ENCODE measurements at places on chromosomes 11 and 22. TPM values are rescaled to one million over a fixed set of nuclear protein-coding genes. Genes with fewer than 3 reads are reported as not detected.

GRCh38 chr11:34502949-34503348, 10.6 kb downstream of the ELF5 start:
- peak; percentile 11 for DNase-seq

DNA sequence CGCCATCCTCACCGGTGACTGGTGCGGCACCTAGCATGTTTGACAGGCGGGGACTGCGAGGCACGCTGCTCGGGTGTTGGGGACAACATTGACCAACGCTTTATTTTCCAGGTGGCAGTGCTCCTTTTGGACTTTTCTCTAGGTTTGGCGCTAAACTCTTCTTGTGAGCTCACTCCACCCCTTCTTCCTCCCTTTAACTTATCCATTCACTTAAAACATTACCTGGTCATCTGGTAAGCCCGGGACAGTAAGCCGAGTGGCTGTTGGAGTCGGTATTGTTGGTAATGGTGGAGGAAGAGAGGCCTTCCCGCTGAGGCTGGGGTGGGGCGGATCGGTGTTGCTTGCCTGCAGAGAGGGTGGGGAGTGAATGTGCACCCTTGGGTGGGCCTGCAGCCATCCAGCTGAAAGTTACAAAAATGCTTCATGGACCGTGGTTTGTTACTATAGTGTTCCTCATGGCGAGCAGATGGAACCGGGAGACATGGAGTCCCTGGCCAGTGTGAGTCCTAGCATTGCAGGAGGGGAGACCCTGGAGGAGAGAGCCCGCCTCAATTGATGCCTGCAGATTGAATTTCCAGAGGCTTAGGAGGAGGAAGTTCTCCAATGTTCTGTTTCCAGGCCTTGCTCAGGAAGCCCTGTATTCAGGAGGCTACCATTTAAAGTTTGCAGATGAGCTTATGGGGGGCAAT, 1.1 kb downstream of the NEAT1 start:
- no peak for DNase-seq

GRCh38 chr11:81673001-81673400, 1060.7 kb downstream of the FAM181B start:
- DNase-seq = peak; percentile 46

DNA sequence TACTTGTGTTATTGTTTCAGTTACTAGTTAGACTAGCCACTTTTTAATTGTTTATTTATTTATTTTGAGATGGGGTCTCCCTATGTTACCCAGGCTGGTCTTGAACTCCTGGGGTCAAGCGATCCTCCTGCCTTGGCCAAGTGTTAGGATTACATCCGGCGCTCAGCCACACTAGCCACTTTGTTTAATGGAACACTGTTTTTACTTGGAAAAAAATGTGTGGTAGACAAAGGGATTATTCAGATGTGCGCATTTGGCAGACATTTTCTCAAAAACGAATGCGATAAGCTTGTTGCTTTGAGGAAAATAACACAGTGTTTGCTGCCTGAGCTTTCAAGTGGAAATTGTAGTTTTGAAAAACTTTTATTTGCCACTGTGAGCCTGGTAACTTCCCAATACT, 51.0 kb downstream of the CTNND1 start:
- DNase-seq = no peak

DNA sequence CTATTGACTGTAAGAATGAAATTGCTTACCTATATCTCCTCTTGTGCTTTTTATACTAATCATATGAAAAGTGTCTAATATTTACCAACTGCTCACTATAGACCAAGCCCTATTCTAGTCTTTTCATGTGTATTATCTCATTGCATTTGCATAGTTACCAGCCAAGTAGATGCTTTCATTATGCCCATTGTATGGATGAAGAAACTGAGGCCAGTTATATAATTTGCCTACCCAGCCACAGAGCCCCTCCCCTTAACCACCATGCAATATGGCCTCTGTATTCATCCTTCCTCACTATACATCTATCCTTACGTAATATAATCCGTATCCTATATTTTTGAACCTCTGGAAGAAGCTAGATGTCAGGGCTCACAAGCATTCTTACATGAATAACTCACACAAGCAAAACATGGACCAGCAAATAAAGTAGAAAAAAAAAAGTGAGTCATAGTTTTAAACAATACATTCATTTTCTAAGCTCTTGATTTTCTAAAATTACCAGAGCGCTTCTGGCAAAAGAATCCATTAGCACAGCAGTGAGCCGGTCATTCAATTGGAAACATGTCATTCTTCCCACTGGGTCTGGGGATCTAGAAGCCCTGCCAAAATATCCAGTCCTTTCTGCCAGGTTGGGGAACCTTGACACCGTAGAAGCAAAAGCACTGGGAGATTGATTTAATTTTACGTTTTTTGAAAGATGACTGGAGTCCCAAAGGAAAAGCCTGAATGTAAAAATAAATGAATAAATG, 80.0 kb downstream of the C11orf91 start:
- peak; percentile 76 for DNase-seq

GRCh38 chr22:50276143-50276542, 6.0 kb upstream of the MAPK11 start:
- DNase-seq = no peak

GRCh38 chr11:113603277-113604059, 102.6 kb downstream of the TMPRSS5 start:
- peak; percentile 12 for DNase-seq

DNA sequence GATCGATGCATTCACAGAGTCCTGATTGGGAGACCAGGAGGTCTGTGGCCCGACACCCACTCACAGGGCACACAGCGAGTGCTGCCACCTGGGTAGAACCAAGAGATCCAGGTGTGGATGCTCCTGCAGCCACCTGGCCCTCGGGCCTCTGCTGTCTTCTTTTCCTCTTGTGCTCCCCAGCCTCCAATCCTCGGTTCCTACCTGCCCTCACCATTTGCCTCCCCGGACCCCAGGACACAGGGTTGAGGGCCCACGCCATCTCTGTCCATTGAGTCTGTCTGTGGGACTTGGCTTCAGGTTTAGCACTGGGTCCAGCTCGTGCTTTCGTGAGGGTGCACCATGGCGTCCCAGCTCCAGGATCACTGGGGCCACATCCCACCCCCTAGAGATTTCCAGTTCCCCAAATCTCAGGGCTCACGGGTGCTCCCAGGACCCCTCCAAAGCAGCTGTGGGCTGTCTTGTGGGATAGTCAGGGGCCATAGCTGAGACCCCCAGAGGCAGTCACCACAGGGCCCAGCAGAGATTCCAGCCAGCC, 591.1 kb downstream of the BRD1 start:
- no peak for DNase-seq

GRCh38 chr22:32830473-32830872, 29.0 kb downstream of the TIMP3 start:
- no peak for DNase-seq

DNA sequence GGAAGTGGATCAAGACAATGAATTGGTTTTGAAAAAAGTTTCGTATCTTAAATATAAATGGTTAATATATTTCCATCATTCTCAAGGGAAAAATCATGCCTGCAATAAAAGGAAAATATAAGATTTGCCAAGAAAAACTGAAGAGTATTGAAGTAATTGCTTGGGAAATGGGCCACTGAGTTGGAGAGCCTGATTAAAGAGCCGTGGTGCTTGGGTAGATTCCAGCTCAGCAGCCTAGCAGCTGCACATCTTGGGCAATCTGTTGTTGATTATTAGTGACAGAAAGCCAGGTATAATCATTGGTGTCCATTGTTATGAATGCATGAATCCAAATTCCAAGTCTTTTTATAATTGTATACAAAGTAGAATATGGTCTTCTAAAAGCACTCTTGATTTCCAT, 800.9 kb upstream of the CHORDC1 start:
- DNase-seq = no peak

- no peak for DNase-seq
Measured at GRCh38 chr11:88515002-88515401, 177.5 kb upstream of the CTSC start.

- DNase-seq = no peak
Measured at GRCh38 chr11:95426823-95427462, 195.9 kb upstream of the SESN3 start.

GRCh38 chr11:94281324-94281723, 23.1 kb upstream of the IZUMO1R start:
- DNase-seq = no peak

DNA sequence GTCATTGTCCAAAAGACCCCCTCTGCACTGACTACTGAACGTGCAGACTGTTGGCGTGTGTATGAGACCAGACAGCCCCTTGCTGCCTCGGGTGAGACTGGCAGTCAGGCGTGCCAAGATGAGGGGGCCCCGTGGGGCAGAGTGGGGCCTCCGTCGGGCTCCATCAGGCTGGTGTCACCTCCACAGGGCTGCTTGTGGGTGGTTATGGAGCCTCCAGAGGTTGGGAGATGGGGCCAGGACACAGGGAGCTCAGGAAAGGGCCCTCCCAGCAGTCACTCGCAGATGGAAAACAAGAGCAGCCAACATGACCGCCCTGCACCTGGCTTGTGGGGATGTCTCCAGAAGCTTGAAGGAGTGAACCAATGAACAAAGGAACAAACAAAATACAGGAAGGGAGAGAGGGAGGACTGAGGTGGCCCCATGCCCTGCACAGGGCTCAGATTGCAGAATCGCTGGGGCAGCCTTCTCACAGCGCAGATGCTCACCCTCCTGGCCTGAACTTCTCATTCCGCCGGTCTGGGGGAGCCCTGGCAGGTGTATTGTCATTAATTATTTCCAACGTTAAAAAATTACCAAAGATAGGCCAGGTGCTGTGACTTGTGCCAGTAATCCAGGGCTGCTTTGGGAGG, 5.5 kb upstream of the PHLDA2 start:
- DNase-seq = no peak

DNA sequence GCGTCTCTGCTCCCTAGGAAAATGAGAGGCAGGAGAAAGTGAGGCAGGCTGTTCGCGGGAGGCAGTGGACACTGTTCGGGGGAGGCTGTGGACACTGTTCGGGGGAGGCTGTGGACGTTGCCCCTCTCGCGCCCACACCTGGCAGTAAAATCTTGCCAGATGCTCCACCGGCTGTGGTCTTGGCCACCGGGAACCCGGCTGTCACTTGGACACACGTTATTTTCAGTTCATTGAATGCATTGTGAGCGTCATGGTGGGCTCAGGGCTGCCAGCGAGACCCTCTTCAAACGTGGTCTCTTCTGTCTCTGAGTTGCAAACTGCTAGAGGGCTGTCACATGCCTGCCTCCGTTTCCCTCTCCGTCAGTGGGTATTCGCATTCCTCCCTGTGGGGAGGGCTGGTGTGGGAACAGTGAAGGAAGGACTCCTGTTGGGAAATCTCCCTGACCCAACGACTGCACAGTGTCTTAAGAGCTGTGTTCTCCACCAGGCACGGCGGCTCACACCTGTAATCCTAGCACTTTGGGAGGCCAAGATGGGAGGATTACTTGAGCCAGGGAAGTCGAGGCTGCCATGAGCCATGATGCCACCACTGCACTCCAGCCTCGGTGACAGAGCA, 1.4 kb downstream of the PRR5 start:
- no peak for DNase-seq

DNA sequence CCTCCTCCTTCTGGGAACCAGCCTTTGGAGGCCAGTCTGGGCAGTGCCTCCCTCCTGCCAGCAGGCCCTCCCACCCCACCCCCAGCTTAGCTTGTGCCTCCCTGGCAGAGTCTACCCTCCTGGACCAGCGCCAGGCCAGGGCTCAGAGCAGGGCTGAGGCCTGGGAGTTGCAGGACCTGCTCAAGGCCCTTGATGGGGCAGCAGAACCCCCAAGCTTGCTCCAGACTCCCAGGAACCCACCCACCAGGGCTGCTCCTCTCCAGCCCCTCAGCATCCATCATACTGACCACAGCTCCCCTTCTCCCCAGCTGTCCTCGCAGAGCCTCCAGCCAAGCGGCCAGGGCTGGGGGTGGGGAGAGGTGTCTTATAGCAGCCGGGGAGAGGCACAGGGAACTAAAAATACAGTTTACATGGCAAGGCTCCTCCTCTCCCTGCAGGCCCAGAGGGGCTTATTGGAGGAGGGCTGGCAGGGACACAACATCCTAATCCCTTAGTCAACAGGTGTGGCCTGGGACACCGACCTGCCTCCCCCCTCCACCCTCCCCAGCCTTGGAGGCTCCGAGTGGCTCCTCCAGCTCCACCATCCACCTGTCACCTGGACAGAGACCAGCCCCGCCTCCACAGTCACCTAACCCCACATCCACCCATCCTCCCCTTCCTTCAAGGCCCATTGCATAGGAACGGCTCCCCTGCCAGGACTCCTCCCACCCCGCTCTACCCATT, 5.2 kb upstream of the MB start:
- DNase-seq = no peak

DNA sequence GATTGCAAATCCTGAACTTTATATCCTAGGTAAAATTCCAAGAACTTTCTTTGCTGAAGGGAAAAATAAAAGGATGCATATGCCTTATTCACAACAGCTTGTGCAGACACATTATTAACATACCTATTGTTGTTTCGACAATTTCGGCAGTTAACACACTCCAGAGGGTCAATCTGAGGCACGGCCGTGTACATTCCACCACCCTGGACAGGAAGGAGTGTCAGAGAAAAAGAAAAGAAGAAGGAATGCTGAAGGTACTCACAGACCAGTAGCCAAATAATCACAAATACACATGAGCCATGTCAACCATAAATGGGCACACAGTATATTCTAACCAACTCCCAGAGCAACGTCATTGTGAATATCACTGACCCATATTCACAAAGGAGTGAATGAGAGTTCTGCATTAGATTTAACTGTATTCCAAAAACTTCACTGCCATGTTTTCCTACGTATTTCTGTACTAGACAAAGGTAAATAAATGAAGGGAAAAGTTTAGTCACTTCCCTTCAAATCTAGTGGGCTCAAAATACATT, 32.4 kb downstream of the VSIG10L2 start:
- DNase-seq = no peak

GRCh38 chr11:45974806-45975205, 52.4 kb downstream of the LARGE2 start:
- no peak for DNase-seq

DNA sequence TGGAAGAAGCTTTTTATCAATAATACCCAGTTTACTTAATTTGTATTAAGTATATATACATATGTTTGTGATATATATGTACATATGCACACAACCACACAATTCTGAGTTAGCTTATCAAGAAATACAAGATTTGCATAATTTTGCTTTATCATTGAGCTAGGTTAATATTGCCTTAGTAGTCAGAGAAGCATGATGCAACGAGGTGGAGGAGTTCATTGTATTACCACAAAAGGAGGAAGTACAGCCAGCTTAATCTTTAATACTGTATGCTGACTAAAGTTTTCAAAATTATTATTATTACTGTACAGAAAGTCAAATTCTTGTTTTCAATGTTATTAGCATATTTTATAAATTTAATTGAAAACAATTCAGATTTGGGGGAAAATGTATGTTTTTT, 278.4 kb upstream of the PDGFD start:
- no peak for DNase-seq

GRCh38 chr11:13135385-13136271, 126.5 kb downstream of the RASSF10 start:
- DNase-seq = peak; percentile 88

- DNase-seq = no peak
Measured at GRCh38 chr11:111225881-111226280, 19.6 kb upstream of the POU2AF2 start.

Gene RBMXL2
- total RNA-seq = not detected

Gene RAB6A
- 45.9 TPM for total RNA-seq

Gene PDGFB
- total RNA-seq = not detected

Gene UBQLNL
- total RNA-seq = not detected

Gene DEPDC7
- 2.6 TPM for total RNA-seq

Gene RAB36
- total RNA-seq = 1.4 TPM

Gene CREBZF
- total RNA-seq = 24.0 TPM

Gene CBLIF
- not detected for total RNA-seq

Gene SLC7A4
- total RNA-seq = not detected

Gene MMP7
- total RNA-seq = not detected

Gene SYCE3
- total RNA-seq = not detected

Gene LRRC55
- not detected for total RNA-seq

Gene RTN4RL2
- 11.3 TPM for total RNA-seq

Gene SMIM35
- not detected for total RNA-seq

Gene SMC1B
- not detected for total RNA-seq

Gene DCHS1
- total RNA-seq = 0.66 TPM

Gene ME3
- not detected for total RNA-seq

All from HT1080 (cell line).